ENCODE measurements at places on chromosomes 12 and 14. TPM values are rescaled to one million over a fixed set of nuclear protein-coding genes. Genes with fewer than 3 reads are reported as not detected.
A peak's percentile ranks its signal among the peaks of the same experiment; 100 is the strongest.

Gene KRT6C
- not detected for polyA plus RNA-seq

Gene CLEC14A
- not detected for polyA plus RNA-seq

Gene ALDH1L2
- not detected for polyA plus RNA-seq

Gene LMNTD1
- polyA plus RNA-seq: not detected

Gene IL31
- polyA plus RNA-seq: not detected

Gene EGLN3
- 0.71 TPM for polyA plus RNA-seq

Gene SLC15A4
- 3.7 TPM for polyA plus RNA-seq

Gene ARPC3
- polyA plus RNA-seq: 643 TPM

Gene TTC6
- polyA plus RNA-seq: not detected

Gene SLC8A3
- polyA plus RNA-seq: not detected

Gene ETFBKMT
- 0.41 TPM for polyA plus RNA-seq

Gene GOLT1B
- polyA plus RNA-seq: 21.3 TPM

Gene BDKRB2
- polyA plus RNA-seq: not detected

Gene SLC2A14
- 0.54 TPM for polyA plus RNA-seq

Gene CRACR2A
- 19.9 TPM for polyA plus RNA-seq

Gene MYO1H
- polyA plus RNA-seq: not detected

Gene CCDC88C
- 44.9 TPM for polyA plus RNA-seq

- DNase-seq: no peak
Measured at GRCh38 chr12:101793401-101793800, 37.4 kb downstream of the GNPTAB start.

- DNase-seq: no peak
Measured at GRCh38 chr12:132503618-132504204, 13.8 kb downstream of the FBRSL1 start.

DNA sequence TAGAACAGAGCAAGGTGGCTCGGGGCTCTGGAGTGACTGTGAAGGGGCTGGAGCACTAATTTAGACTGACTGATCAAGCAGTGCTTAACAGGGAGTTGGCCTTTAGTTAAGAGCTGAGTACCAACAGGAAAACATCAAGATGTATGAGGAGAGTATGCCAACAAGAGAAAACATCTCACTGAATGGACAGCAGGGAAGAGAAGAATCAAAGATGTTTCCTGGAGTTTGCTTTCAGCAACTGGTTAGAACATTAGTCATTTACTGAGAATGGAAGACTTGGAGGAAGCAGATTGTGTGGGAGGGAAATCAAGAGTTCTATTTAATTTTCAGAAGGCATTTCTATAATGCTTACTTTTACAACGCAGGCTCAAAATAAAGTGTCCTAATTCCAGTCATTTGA lies 259.3 kb downstream of the ADAMTS20 start:
- DNase-seq: no peak

DNA sequence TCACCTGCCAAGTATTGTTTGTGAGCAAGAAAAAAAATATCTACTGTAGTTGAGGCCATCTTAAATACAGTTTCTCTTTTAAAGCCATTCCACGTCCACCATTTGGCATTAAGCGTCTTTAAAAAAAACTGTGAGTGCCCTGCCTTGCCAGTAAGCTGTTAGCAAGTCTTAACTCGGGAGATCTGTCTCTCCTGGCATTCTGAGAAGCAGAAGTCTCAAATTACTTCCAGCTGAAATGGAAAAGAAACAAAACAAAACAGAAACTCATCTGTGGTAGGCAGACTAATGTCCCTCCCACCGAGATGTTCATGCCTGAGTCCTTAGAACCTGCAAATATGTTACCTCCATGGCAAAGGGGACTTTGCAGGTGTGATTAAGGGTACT lies 126.2 kb downstream of the CRADD start:
- DNase-seq: no peak

GRCh38 chr12:50734409-50735263 lies 29.3 kb upstream of the ATF1 start:
- DNase-seq: peak; percentile 15

GRCh38 chr14:30445852-30446251 lies 113.1 kb upstream of the G2E3 start:
- DNase-seq: no peak

DNA sequence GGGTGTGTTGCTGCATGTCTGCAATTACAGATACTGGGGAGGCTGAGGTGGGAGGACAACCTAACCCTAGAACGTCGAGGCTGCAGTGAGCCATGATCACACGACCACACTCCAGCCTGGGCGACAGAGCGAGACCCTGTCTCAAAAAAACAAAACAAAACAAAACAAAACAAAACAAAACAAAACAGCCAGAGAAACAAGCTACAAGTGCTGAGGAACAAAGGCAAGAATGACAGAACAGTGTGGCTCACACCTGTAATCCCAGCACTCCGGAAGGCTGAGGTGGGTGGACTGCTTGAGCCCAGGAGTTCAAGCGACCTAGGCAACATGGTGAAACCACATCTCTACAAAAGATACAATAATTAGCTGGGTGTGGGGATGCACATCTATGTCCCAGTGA lies 38.0 kb upstream of the SRP54 start:
- no peak for DNase-seq

- no peak for DNase-seq
Measured at GRCh38 chr14:104870368-104871144, 5.5 kb downstream of the CEP170B start.

- DNase-seq: no peak
Measured at GRCh38 chr12:95553197-95553943, 2.1 kb upstream of the USP44 start.

GRCh38 chr12:130212384-130212989 lies 50.2 kb downstream of the FZD10 start:
- DNase-seq: no peak

- no peak for DNase-seq
Measured at GRCh38 chr12:16392846-16393535, 45.5 kb downstream of the MGST1 start.

GRCh38 chr12:108241986-108242703 lies 97.0 kb downstream of the CMKLR1 start:
- DNase-seq: no peak

GRCh38 chr12:131984334-131984733 lies 34.6 kb downstream of the EP400 start:
- DNase-seq: no peak

DNA sequence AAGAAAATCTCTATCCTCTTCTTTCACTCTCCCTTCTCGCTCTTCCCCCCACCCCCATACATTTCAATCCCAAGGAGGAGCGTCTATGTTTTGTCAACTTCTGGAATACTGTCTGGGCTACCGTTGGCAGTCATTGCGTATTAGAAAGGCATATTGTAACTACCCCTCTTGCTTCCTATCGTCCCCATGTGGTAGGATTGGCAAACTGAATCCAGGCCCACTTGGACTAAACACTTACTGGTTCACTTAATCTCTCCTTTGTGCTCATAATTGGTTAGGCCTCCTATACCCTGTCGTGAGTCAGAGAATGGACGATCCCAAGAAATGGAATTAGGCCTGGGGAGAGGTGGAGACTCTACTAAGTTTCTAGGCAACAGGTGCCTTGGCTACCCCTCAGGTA lies 68.8 kb upstream of the SLC8A3 start:
- no peak for DNase-seq

DNA sequence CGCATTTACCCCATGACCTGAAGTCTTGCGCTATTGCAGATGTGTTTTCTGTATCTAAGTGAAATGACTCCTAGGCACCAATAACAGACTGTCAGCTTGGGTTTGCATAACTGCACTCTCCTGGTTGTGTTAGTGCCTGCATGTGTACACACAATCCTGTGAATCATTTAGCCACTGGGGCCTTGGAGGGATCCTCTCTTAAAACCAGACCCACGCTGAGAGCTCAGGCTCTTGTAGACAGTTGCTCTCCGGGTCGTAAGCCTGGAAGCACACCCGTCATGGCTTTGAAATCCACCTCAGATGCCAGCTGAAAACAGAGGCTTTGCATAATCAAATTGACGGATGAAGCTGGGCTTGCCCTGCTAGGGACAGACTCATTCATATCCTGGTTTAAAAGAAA lies 79.2 kb upstream of the RBM19 start:
- DNase-seq: no peak

GRCh38 chr12:28223025-28223554 lies 32.8 kb downstream of the CCDC91 start:
- peak; percentile 26 for DNase-seq

GRCh38 chr12:11658791-11659190 lies 9.3 kb downstream of the ETV6 start:
- DNase-seq: no peak

DNA sequence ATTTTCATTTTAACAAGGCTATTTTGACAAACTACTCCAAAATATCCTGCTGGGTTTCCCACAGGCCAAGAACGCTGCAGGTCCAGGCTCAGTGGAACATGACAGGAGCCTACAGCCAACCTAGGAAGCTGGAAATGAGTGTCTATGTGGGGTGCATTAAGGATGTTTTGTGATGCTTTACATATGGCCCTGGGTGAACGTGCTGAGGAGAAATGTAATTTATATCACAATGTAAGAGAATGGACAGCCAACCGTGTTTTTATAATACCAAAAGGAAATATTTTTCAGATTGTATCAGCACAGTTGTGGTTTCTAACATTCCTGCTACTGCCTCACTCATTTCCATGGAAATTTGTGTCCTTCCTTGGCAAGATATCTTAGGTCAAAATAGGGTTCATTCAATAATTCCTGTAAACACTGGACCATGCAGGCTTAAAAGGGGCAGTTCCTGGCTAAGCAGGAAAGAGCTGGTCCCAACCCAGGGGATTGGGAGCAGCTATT lies 51.5 kb downstream of the ST8SIA1 start:
- DNase-seq: no peak

- DNase-seq: no peak
Measured at GRCh38 chr14:56088941-56089340, 29.3 kb upstream of the PELI2 start.

DNA sequence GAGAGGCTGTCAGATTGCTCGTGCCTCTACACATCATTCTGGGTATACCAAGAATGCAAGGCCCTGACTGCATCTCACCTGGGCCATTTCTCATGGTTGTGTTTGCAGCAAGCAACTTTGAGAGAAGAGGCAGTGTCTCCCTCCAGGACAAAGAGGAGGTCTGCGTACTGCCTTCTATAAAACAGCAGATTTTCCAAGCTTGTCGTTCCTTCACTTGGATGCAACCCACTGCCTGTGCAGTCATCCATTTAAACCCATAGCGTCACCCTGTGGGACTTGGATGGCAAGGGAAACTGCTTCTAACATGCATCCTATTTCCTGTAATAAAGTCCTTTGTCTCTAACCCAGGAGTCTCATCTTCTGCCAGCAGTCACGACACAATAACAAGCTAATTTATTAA lies 1.3 kb downstream of the POMT2 start:
- no peak for DNase-seq

GRCh38 chr12:103207936-103208335 lies 250.5 kb downstream of the ASCL1 start:
- DNase-seq: no peak

GRCh38 chr14:92413379-92413778 lies 90.4 kb downstream of the SLC24A4 start:
- no peak for DNase-seq

- no peak for DNase-seq
Measured at GRCh38 chr12:124369055-124369826, 74.3 kb downstream of the RFLNA start.

DNA sequence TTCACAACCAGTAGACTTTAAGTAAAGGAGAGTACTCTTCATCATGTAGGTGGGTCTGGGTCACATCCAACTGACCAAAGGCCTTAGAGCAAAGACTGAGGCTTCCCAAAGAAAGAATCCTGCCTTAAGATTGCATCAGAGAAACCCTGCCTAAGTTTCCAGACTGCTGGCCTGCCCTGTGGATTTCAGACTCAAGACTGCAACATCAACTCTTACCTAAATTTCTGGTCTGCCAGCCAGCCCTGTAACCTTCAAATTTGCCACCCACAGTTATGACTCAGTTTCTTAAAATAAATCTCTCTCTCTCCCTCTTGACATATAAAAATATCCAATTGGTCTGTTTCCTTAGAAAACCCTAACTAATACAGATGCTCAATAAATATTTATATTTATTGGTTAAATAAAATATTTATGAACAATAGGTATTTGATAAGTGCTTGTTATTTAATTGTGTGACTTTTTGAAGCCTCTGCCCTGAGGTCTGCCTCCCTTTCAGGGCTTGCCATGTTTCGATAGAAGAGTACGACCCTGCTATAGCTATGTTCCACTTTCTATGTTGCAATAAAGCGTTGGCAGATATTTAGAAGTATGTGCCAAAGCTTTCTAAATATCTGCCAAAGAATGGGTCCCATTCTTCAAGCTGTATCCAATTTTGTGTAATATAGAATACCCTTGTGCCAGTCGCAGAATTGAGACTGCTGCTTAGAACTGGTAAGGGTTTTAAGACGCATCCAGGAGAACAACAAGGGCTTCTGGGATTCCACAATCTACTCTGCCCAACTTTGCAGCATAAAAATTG lies 65.7 kb downstream of the TMEM30B start:
- no peak for DNase-seq

DNA sequence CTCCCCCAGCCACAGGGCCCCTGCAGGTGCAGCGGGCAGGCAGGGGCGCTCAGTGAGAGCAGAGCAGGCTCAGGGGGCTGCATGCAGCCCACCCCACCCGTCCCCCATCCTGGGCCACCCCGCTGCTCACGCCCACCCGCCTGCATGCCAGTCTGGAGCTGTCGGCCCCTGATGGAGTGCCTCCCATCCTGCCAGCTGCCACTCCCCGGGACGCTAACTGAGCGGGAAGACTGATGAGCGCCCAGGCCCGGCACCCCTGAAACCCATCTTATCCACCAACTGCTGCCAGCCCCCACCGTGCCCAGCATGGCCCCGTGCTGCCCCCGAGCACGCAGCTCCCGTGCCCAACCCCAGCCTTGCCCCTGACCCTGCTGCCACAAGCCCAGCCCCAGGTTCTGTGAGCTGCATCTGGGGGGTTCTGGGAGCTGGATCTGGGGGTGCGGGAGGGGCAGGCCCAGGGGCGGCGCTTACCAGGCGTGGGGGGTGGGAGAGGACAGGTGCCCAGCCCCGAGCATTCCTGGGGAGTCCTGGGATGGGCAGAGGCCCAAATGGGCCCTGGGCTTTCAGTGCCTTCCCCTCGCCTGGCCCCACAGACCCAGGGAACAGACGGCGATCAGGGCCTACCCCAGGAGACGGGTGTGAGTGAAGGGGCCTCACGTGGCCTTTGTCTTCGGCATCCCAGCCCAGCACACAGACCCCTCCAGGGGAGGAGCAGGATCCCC lies 13.3 kb downstream of the AKT1 start:
- DNase-seq: no peak

- DNase-seq: no peak
Measured at GRCh38 chr14:92540472-92541048, 27.0 kb downstream of the RIN3 start.

- DNase-seq: no peak
Measured at GRCh38 chr14:93838238-93838637, 50.0 kb upstream of the PRIMA1 start.

DNA sequence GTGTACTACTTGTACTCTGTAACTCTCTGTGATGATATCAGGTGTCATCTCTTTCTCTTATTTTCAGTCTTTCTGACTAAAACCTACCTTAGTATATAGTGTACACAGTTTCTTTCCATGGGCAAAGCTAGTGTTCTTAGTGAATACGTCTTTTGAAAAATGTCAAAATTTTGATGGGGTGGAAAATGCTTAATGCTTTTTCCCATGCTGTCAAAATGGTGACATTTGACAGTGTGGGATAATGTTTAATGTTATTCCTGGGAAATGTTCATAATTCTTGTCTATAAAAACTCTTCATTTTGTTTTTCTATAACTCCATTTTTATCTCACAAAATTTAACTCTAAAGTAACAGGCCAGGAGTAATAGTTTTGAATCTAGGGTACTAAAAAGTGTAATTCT lies 742.7 kb upstream of the FOXG1 start:
- DNase-seq: no peak

- DNase-seq: no peak
Measured at GRCh38 chr12:56377310-56377988, 14.8 kb upstream of the APOF start.

Measured in naive thymus-derived CD4-positive, alpha-beta T cell (primary cell).